ENCODE measurements at places on chromosomes 2 and 18.
A peak's percentile ranks its signal among the peaks of the same experiment; 100 is the strongest.

- peak; percentile 28 for DNase-seq
Measured at GRCh38 chr18:23487738-23488570, 15.4 kb upstream of the RMC1 start.

DNA sequence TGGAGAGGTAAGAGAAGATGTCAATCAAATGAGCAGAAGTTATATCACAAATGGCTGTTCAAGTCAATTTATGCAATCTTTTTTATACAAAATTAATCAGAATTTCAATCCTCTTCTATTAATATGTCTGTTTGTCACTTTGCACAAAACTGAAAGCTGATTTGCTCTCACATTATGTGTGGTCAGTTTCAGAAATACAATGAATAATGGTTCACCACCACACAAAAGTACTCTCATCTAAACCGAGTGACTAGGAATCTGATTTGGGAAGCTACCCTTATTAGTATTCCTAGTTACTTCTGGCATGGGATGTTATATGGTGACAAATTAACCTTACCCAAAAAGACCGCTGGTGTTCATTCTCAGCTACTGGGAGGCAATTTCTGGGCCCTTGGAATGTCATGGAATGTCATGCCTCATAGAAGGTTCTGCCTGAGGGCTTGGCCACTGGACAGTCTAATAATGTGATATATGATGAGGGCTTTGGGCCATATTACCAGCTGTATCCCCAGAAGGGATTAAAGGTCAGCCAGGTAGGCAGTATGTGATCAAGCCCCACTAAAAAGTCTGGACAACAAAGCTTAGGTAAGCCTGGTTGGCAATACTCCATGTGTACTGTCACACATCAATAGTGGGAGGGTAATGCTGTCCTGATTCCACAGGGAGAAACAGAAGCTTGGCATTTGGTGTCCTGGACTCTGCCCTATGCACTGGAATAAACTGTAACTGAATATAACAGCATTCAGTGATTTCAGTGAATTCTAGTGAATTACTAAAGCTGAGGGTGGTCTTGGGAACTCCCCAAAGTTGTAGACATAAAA is 113.2 kb downstream of the PIGN start:
- no peak for DNase-seq

DNA sequence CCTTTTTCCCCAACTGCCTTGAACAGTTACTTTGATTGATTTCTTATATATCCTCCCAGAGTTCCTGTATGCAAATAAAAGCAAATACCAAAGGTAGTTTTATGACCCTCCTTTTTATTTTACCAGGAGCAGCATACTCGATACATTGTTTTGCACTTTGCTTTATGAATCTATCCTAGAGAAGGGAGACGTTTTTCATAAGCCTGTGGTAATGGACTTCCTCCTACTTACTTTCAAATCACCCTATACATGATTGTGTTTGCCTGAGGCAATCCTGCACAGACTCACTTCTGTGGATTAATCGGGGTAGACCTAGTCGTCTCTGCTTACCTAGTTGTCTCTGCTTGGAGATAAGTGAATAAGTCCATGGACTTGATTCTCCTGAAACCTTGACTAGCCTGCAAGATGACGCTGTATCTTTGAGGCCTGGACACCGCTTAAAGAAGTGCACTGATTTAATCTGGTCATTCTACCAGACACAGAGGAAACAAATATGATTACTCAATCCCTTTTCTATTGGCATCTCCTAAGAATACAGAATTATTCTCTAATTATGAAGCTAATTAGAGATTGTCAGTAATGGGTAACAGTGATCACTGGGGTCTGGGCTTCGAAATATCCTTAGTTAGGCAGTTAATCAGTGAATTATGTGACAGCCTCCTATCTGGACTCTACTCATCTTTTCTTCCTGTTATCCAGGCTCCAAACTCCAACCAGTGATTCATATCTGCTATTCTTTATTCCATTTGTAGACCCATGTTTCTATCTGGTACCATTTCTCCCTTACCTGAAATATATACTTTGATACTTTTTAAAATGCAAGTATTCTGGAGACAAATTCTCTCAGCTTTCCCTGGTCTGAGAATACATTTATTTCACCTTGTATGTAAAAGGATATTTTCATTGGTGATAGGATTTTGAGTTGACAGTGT is 447.4 kb upstream of the TRIB2 start:
- DNase-seq: no peak

DNA sequence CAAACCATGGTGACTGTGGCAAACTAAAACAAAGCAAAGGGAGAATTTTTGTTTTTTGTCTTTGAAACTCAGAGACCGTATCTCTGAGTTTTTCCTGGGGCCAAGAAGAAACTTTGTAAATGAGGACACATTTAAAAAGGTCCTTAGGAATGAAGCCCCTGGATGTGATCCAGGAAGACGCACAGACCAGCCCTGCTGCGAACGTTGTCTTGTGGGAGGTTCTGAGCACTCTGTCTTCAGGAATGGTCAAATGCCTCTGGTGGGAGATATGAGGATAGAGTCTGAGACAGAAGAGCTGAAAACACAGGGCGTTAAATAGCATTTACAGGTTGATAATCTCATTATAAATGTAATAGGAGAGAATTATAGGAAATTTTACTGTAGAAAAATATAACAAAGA is 893.5 kb upstream of the KLHL29 start:
- no peak for DNase-seq

DNA sequence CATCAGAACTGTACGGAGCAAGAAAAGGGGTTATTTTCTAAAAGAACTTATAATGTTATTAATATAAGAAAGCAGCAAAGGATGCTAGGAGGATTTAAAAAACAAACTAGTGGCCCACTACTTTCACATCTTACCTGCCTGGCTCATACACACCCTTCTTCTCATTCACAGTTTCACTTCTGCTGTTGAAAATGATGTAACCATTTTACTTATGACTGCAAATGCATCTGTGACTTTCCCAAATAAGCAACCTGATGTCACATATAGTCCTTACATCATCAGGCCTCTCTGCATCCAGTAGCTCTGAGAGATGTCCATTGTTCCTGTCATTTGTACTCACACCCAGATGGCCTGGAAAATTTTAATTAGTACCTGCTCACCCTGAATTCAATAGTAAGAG is 101.8 kb upstream of the MYO3B start:
- no peak for DNase-seq

DNA sequence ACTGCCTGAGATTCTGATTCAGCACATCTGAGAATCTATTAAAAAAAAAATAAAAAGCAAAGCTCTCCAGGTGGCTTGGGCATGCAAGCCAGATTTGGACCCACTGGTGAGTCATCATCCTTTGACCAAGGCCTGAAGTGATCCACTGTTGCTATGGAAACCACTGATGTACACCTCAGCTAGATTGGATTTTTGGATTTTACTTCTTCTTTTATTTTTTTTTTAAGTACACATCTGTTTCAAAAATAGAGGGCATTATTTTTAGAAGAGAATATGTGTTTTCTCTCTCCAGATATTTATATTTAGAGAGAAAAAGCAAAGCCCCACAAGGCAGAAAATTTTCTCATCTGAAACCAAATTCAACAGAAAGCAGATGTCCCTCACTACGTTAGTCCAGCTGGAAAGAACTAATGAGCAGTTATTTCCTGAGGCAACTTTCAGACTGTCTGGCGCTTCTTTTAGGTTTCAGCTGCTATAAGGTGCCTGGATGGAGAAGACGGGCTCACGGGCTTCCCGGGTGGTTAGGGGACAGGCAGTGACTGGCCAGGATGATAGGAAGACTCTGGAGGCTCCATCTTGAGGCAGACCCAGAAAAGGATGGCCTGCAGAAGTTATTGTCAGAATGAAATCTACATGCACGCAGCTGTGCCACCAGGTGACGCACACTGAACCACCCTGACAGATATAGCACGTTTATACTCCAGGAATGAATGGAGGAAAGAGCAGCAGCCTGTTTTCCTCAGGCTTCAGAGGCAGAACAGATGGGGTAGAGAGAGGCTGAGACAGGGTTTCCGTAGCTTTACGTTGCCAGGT is 50.5 kb downstream of the MRPL35 start:
- DNase-seq: no peak

DNA sequence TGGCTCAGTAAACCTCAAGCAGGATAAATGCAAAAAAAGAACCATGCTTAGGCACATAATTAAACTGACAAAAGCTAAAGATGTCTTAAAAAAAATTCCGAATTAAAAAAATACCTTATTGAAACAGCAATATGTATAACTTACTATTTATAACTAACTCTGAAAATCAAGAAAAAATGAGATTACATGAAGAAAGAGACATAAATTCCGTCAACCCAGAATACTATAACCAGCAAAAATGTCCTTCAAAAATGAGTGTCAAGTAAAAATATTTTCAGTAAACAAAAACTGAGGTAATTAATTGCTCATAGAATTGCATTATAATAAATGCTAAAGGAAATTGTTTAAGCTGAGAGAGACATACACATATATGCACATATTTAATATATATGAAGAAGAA is 474.5 kb upstream of the SYT4 start:
- DNase-seq: no peak

DNA sequence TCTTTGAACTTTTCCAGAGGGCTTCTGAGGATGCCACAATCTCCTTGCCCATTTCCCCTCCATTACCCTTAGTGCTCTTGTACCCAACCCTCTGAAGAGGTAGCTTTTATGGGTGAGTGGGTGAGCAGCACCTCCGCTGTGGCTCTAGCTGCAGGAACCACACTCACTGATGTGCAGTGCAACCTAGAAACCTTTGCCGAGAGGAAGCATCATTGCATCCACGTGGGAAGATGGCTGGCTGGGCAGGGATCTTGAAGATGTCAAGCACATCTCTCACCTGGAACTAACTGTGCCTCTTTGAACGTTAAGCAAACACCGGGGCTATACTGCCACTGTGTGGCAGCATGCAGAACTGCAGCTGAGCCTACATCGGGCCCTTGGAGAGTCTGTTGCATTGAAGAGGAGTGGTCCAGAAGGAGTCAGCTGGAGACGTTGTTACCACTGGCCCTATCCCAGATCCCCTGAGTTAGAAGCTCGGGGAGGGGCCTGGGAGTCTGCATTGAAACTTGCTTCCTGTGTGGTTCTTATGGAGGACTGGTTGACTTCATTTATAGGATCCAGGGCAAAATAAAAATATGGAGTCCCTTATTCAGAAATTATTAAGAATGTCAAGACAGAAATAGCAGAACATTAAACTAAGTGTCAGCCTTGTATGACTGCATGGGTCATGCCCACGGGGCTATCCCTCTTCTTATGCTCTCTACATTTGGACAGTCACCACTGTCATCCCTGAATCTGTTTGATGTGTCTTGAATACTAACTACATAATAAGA is 28.7 kb downstream of the IGFBP5 start:
- DNase-seq: peak; percentile 59

DNA sequence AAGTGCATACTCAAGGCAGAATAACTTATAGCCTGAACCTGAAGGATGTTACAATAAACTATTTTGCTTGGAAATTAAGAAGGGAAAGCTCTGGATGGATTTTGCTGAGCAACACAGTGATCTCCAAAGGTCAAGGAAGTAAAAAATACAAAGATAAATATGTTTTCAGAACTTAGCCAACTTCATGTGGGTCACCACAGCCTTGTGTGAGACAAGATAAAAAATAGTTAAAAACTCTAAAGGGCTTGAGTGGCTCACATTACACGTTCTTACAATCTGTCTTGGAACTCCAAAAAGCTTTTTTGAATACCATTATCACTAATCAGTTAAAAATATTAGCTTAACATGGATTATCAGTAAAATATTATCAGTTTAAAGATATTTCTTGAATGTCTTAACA is 28.9 kb upstream of the MTX2 start:
- DNase-seq: no peak

GRCh38 chr2:191486584-191487320 is 191.2 kb upstream of the NABP1 start:
- no peak for DNase-seq

DNA sequence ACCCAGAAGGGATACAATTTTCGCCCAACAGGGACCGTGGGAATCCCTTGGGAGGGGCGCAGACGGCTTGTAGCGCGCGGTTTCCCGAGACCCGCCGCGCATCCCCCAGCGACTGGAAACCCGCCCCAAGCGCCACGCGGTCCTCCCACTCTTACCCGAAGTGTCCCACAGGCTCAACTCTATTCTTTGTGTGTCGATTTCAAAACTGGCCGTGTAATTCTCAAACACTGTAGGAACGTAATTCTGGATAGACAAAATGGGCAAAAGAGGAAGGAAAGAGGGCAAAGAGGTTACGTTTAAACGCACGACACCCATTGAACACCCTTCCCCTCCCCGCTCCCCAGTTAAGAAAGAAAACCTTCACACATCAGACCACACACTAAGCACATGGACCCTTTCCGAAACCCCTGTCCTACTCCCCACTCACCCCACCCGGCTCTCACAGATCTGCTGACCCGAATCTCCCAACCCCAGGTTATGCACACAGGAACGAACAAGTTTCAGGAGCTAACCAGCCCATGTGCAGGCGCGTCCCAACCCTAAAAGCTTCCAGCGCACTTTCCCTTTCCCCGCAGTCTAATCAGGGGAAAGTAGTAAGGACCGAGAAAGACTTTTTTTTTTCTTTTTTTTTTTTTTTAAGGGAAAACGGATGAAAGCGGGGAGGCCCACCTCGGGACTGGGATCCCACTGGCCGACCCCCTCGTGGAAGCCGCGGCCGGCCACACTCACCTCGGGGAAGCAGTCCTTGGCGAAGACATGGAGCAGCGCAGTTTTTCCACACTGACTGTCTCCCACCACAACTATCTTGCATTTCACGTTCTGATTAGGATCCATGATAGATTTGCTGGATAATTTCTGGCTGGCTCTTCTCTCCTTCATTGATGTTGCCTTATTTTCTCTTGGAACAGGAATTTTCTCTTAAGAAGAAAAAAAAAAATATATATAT is 655 bp downstream of the RND3 start:
- no peak for DNase-seq

- DNase-seq: no peak
Measured at GRCh38 chr2:207227062-207227748, 61.5 kb upstream of the KLF7 start.

GRCh38 chr18:60987963-60988362 is 345.3 kb upstream of the CDH20 start:
- DNase-seq: no peak

DNA sequence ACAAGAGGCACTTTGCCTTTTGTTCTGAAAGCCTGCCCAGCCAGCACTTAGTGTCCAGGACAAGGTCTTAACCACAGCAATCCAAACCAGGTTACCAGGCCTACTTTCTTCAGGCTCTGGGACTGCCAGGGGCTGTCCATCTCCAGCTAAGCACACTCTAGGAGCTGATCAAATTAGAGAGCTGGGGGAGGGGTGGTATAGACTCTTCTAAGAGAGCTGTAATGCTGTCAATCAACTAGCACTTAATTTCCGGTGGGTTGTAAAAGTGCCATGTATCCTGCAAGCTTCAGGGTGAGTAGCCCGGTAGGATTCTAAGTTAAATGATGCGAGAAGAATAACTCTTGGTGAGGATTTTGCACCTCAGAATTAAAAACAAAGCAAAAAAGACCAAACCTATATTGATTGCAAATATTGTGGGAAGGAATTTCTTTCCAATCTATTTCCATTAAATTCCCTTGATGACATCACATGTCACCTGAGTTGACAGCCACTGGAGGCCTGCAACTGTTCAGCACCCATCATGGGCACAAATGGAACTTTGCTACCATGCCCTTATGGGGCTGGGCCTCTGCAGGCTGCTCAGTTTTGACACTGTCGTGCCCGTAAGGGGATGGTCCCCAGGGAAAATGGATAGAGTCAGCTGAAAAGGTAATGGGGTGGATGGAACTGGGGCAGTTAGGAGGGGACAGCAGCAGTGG is 8.7 kb upstream of the COX7A2L start:
- DNase-seq: no peak

- peak; percentile 87 for DNase-seq
Measured at GRCh38 chr2:239264838-239265651, 135.8 kb downstream of the HDAC4 start.

Measured in CD4-positive, alpha-beta T cell treated with Interleukin-15 for 4 hours (primary cell).